NCI-H1930 (cell line): ENCODE measurements at places on chromosomes 13 and 19.

- DNase-seq: no peak
These were observed 49.8 kb downstream of the ELF1 start for GRCh38 chr13:40969169-40969901.

DNA sequence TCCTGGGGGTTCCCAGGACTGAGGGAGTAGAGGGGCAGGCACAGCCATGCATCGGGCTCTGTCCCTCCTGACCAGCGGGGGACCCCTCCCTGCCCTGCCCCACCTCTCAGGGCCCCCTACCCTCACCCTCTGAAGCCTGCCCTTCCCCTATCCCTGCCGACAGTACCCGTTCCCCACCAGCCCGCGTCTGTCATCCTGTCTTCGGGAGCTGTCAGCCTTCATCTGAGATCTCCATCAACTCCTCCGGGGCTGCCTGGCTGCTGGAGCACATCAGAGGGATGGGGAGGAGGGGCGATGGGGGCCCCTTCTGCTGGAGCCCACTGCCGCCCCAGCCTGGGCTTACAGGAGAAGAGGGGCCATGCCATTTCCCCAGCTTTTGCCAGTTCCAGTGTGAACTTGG is 6.2 kb upstream of the SHD start:
- no peak for DNase-seq

GRCh38 chr13:51154029-51154555 is 43.0 kb upstream of the C13orf42 start:
- no peak for DNase-seq

DNA sequence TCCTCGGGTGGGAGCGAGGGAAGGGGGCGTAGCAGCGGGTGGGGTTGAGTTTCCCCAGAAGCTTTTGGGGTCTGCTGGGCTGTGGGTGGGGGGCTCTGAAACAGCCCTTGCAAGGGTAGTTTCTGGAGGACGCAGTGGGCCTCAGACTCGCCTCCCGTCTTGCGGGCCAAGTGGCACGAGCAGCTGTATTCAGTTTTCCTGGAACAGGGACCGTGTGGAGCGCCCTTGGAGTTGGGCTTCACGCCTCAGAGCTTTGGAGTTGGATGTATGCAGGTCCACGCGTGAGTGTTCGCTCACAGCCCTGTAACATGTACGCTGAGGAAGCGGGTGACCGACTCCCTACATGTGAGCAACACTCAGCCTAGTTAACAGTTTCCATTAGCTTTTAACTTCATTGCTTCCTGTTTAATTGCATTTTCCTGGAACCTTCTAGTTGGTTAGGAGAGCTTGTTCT is 603 bp downstream of the TM9SF2 start:
- DNase-seq: no peak

- no peak for DNase-seq
These were observed 51.6 kb upstream of the MIR17HG start for GRCh38 chr13:91295712-91296410.

DNA sequence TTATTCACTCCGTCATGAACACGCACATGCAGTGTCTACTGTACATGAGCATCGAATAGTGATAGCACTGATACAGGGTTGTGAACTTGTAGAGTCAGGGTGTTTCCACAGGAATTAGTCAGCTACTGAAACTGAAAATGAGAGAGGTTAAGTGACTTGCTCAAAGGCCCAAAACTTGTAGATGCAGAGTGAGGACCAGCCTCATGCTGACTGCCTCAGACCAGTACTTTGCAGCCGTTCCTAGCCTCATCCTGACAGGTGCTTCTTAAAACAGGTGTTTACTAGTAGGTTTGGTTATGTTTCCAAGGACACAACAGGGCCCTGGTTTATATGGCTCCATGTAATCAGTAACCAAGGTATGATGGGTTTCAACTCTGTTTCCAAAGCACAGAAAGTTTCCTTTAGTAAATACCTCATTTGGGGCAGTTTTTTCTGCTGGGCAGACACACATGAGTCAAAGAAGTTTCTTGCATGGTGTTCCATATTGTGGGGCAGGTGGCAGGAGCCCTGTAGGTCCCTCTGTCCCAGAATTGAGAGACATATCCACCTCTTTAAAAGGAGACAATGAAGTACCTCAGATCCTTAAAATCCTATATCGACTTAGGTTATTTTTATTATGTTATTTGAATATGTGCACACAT is 16.0 kb downstream of the FGF9 start:
- DNase-seq: no peak

- DNase-seq: no peak
These were observed 1.6 kb downstream of the DIAPH3 start for GRCh38 chr13:60162096-60162495.

DNA sequence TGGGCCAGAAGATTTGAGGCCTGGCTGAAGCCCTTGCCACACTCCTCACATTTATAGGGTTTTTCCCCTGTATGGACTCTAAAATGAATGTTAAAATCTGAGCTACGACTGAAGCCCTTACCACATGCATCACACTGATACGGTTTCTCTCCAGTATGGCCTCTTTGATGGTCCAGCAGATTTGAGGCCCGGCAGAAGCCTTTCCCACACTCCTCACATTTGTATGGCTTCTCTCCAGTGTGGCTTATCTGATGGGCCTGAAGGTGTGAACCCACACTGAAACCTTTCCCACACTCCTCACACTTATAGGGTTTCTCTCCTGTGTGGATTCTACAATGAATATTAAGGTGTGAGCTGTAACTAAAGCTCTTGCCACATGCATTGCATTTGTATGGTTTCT is 21.0 kb downstream of the ZNF45 start:
- DNase-seq: no peak

DNA sequence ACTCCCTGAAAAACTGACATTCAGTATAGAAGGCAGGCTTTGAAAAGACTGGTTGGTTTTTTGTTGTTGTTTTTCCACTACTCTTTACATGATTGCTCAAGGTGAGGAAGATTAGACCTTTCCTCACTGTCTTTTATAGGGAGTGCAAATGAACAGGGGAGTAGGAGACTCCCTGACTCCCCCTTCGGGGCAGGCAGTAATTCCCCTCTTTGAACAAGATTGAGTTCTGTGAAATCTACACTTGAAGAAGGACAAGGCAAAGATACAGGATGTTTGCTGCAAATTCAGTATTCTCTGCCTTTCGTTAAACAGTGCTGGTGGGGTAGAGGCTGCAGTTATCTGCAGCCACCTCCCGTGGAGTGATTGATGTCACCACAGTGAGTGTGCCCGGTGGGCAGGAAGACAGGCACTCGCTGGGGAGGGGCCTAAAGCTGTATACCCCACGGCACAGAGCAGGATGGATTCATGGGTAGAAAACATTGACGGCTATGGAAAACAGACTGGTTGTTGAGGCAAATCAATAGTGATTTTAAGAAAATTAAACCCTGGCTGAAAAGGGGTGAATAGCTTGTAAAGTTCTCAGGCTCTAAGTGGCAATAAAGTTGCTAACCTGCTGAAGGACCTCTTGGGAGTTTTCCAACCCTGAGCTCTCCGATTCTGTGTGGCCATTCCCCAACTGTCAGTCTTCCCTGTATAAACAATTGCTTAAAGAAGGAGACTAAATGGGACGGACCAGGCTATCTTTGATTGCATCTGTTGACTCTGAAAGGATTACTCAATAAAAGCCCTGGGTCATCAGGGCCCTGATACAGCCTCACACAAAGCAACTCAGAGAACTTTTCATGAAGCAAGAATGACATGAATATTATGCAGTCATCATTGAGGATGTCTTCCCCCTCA is 308.3 kb downstream of the TBC1D4 start:
- DNase-seq: no peak

- no peak for DNase-seq
These were observed 8.9 kb upstream of the ZNF527 start for GRCh38 chr19:37361994-37362393.

GRCh38 chr19:18761531-18762110 is 29.5 kb downstream of the COMP start:
- DNase-seq: no peak

- no peak for DNase-seq
These were observed 17.1 kb downstream of the COL4A2 start for GRCh38 chr13:110324026-110324749.

GRCh38 chr13:37179645-37180044 is 74.2 kb upstream of the CSNK1A1L start:
- no peak for DNase-seq

GRCh38 chr19:33467851-33468250 is 53.7 kb downstream of the PEPD start:
- DNase-seq: no peak
